ENCODE measurements at places on chromosomes 2 and 18.

DNA sequence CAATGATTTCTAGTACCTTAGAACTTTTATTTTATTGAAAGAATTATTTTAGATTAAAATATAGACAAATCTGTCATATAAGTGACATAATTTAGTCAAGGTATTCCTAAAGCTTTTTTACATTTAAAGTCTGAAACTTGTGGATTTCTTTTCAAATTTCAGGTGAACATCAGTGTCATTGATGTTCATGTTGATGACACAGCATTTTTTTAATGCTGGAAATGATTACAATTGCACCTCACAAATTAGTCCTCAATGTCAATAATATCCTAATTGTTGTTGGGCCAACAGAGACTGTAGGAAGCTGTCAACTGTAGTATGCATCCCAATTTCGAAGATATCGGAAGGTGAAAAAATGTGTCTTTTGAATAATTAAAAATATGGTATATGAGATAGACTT, 214.4 kb upstream of the ARL4C start:
- DNase-seq, result no peak

DNA sequence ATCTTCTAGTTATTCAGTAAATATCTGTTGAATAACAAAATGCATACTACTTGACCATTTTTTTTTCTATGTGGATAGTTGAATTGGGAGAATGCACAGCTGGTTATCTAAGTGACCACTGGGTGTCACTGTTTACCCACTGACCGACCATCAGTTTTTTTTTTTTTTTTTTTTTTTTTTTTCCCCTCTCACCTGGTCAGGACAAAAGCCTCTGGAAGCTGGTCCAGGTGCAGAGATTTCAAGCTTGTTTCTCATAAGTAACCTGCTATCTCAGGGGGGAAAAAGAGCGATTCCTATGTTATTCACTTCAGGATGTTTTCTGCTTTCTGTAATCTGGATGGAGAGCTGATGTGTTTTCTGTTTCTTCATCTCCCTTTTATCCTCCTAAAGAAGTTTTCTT, 256.0 kb downstream of the DCDC2C start:
- peak; percentile 8 for DNase-seq

DNA sequence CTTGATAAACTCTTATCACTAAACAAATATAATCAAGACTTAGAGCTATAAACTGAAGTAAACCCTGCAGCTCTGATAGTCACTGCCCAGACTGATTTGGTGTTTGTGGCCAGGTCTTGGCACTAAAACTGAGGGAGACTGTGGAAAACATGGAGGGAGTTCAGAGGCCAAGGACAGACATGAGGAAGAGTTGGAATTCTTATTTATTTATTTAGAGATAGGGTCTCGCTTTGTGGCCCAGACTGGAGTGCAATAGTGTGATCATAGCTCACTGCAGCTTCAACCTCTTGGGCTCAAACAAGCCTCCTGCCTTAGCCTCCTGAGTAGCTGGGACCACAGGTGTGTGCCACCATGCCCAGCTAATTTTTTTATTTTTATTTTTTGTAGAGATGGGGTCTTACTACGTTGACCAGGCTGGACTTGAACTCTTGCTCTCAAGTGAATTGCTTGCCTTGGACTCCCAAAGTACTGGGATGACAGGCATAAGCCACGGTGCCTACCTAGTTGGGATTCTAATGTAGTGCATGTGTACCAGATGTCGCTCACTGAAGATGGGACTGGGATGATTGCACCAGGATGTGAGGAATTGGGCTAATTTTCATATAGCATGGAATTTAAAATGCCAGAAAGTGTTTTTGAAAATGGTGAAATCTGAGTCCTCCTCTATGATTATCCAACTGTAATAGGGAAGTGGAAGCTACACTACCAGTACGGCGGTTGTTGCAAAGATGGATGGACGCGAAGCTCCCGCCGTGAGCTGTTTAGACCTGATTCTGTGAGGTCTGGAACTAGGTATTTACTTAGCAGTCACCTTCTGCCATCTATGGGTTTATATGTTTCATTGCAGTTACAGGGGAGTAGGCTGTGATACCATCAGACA, 52.7 kb upstream of the CTLA4 start:
- DNase-seq, result peak; percentile 84

- DNase-seq, result no peak
These were observed 74.1 kb downstream of the BOD1L2 start for GRCh38 chr18:57220930-57221483.

DNA sequence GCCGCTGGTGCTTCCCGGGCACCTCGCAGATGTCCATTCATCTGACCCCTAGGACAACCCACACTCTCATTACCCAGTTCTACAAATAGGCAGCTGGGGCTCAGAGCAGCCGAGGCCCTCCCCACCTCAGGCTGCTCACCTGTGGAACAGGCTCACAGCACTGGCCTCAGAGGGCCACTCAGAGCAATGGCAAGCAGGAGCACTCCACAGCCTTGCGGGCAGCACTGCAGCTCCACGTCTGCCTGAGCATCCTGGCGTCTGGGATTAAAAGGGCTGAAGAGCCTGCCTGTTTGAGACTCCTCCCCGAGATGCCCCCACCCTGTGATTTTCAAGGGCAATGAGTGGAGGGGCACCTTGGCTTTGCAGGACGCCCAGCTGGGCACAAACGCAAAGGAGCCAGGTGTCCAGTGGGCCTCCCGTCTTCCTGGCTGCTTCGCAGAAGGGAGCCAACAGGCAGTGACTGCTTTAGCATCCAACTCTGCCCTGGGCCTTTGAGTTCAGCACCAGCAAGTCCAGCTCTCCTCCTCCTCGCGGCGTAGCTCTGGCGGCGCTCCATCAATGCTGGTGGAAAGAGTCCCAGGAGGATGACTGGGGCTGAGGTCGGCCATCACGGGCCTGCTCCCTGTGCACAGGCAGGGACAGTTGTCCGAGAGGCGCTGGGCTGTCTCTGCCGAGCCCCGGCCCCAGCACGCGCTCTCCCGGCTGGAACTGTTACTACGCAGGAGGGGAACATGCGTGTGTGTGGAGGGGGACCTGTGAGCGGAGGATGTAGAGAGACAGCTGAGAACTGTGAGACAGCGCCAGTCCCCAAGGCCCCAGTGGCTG, 297.2 kb downstream of the NDUFA10 start:
- DNase-seq, result no peak

GRCh38 chr2:217791551-217791950, 211.2 kb downstream of the TNS1 start:
- no peak for DNase-seq

GRCh38 chr2:5851410-5851809, 159.2 kb downstream of the SOX11 start:
- no peak for DNase-seq

DNA sequence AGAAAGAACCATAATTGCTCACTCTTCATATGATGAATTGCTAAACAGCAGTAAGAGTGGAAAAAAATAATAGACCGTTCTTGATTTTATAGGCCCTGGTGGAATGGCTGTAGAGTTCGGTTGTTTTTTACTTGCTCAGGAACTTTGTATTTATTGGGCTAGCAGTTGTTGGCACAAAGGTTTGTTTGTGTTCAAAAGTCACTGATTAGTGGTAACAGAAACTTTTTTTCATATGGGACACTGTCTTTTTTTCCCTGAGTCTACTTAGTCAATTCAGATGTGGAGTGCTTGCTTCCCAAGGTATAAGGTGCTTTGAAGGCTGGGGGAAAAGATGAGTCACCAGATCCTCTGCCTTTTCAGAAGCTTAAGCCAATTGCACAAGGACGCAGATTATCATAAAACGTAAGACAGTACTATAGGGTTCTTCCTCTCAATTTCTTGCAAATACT, 25.8 kb downstream of the PHLPP1 start:
- DNase-seq, result peak; percentile 22

DNA sequence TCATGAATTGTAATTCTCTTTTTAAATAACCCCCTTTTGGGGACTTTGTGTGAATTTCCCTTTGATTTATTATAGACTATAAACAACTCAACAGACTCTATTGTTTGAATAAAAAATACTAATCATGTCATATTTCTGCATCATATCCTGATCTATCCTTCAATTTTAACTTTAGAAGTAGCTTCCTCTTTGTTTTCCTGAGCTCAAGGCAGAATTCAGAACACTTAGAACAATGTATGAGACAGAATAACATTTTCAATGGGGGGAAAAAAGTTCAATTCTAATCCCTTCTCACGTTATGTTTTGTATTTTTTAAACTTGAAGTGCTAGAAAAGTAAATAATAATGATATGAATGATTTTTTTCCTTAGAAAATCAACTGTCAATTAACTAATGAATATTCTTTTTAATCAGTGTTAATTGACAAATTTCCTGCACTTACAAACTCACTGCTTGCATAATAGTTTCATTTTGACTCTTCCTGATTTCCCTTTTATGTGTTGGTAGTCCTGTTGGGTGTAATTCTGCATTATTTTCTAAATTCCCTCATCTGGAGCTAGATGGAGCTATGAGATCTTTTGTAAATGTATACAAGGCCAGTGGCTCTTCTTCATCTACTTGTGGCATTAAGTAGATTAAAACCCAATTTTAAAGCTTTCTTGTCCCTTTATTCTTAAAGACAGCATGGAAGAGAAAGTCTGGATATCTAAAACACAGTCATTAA, 326.1 kb downstream of the PARD3B start:
- DNase-seq, result peak; percentile 53

DNA sequence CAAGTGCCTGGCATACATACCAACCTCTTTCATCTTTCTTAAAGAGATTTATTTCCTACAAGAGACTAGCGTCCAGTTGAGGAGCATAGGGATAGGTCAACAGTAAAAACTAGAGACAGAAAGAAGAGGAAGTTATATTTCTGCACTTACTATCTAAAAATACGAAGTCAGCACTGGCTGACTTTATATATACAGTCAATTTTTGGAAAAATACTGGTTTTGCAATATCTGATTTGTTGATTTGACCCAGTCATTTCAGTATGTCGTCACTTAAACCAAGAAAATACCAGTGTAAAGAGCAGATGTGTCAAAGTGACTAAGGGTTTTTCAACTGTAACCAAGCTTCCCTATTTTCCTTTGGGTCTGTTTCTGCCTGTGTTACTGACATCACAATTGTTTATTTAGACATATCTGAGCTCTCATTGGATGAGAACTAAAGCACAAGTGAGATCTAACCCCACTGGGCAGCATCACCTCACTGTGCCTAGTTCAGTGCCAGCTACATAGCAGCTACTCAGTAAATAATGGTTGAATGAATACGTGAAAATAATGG, 23.0 kb downstream of the CYTIP start:
- peak; percentile 83 for DNase-seq

- DNase-seq, result peak; percentile 23
These were observed 691 bp downstream of the BIRC6 start for GRCh38 chr2:32357318-32358110.

GRCh38 chr2:28952836-28953211, 28.3 kb upstream of the TOGARAM2 start:
- DNase-seq, result no peak

- no peak for DNase-seq
These were observed 49.5 kb downstream of the ATIC start for GRCh38 chr2:215361211-215361875.

DNA sequence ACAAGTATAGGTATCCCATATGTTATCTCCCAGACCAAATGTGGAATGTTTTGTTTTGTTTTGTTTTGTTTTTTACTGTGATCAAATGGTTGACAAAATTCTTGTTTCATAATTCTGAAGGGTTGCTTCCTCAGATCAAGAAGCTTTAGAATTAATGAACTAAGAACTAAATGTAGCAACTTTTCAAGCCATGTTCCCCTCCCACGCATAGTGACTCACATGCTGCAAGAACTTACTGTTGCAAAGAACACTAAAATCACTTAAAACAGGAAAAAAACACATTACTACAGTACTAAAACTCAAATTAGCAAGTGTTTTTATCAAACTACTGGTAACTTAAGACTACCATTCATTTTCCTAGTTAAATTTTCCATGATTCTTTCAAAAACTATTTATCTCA, 30.6 kb downstream of the HNRNPLL start:
- no peak for DNase-seq
